ENCODE measurements at places on chromosomes 16 and 17.
A peak's percentile ranks its signal among the peaks of the same experiment; 100 is the strongest.

DNA sequence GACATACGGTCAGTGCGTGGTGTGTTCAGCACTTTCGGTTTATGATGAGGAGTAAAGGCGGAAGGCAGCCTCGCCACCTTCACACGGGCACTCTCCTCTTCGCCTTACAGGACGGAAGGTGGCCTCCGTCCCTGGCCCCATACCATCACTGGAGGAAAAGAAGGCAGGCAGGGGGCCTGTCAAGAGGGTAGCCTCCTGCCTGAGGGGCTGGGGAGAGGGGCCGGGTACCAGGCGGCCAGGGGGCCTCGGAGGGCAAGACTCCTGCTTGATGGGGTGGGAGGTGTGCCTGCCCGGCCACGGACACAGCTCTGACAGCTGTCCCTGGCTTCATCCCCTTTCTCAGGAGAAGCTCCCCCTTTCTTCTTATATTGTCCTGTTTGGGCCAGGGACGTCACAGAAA lies 15.6 kb upstream of the SLC38A8 start:
- DNase-seq, result no peak

- DNase-seq, result no peak
These were observed 363.5 kb upstream of the EEF2KMT start for GRCh38 chr16:5461141-5461540.

- DNase-seq, result peak; percentile 49
These were observed 96.9 kb downstream of the ZNF778 start for GRCh38 chr16:89314357-89314756.

GRCh38 chr16:9446471-9447194 lies 355.2 kb downstream of the HAPSTR1 start:
- no peak for DNase-seq

GRCh38 chr17:13509527-13509926 lies 92.2 kb downstream of the HS3ST3A1 start:
- no peak for DNase-seq

DNA sequence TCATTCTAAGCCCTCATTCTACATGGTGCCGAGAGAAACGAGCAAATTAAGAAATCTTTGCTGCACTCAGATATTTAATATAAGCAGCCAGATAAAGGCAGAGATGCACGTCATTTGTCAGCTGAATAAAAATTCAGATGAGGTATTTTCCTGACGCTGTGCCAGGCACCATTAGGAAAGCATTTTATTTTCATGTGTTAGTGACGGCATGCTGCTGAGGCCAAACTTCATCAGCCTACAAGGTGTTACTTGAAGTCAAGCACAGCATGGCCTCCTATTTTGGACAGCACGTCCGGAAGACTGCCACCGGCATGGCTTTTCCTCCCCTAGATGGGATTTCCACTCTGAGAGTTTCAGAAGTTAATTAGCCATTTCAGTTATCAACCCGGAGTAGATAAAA lies 70.3 kb downstream of the IRX3 start:
- no peak for DNase-seq

GRCh38 chr17:10773391-10773790 lies 30.5 kb downstream of the TMEM238L start:
- DNase-seq, result no peak

DNA sequence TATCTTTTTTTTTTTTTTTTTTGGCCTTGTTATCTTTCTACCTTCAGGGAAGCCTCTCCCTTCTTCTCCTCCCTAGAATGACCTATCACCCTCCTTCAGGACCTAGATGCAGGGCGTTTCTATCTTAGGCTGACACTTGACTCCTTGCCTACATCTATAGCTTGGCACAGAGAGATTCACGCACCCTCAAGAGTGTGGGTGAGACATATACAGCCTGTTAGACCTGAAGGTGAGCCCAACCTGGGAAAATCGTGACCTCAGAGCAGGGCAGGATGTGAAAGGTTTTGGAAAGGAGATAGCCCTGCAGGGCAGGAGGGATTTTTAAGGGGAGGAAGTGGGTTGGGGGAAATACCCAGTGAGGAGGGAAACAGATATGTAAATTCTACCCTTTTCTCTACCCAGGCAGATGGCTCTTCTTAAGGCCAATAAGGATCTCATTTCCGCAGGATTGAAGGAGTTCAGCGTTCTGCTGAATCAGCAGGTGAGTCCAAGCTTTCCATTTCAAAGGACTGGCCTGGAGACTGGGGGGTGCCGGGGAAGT lies at the start of gene AHSP:
Gene AHSP, plus strand, starts transcription at position 167 of the 541 bp plus-strand sequence. Its CDS starts 240 bp downstream, at position 407.
- no peak for DNase-seq

DNA sequence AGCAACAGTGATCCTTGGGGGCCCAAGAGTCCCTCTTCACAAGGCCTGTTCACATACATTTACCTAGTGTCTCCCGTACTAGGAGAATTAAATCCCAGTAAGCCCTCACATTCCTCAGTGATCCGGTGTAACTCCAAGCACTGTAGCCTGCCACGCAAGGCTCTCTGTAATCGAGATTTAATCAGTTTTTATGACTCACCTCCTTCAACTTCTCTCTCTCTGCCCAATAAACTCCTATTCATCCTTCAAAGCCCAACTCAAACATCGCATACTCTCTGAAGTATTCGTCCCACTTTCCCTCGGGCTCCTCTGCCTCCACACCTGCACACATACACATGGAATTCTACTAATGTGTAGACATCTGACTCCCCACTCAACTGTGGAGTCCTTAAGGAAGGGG lies 141.8 kb downstream of the CMIP start:
- DNase-seq, result no peak

GRCh38 chr16:2966808-2967191 lies 2.3 kb upstream of the PAQR4 start:
- no peak for DNase-seq

GRCh38 chr17:48840441-48840840 lies 9.6 kb downstream of the CALCOCO2 start:
- DNase-seq, result no peak

DNA sequence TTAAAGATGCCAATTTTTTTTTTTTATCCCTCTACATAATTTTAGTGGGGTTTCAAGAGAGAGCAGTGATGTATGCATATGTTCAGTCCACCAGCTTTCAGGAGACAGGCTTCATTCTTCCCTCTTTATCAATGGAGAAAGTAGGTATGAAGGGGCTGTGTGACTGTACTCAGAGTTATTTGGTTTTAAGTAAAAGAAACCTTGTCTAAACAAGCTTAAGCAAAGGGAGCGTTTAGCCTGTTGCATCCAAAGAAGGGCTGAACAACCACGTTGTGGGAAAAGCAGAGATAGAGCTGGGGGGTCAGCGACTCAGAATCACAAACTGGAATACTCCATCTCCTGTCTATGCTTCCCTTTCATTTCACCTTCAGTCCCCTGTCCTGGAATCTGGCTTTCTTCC lies 50.4 kb upstream of the HAS3 start:
- no peak for DNase-seq

DNA sequence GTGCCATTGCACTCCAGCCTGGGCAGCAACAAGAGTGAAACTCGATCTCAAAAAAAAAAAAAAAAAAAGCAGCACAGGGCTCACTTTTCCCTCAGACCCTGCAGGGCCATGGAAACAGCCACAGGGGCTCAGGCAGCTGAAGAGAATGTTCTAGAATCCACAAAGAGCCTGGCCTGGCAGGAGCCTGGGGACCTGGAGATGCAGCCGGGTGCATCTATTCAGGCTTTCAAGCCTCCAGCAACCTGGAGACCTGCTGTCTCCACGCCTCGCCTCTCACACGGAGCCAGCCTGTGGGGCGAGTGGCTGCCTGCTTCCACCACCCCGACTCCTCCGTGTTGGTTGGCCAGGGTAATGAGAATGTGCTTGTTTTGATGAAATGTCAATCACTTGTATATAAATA lies 44.0 kb upstream of the MEAK7 start:
- no peak for DNase-seq

DNA sequence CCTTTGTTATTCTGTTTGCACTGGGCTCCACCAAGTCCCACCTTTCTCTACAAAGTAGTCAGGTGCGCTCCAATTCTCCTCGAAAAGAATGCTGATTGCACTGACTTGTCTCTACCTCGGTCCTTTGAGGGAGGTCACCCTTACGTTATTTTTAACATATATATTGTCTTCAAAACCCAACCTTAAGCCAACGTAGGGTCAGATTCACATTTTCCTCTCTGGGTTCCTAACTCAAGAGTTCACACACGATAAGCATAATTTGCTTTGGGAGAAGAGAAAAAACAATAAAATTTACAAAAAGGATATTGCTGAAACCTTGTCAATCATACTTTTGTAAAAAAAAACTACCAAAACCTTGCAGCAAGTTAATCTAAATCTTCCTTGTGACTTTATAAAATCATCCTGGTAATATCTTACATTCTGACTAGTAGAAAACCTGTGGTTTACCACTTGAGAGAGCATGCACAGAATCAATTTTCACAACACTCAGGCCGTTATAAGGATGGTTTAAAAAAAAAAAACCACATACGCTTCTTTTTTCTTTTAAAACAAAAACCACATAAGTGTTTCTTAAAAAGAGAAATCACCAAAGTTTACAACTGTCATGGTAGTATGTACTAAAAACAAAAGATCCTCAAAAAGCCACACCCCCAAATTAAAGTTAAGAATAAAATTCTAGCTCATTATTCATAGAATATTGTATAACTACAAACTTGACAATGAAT lies 72.2 kb upstream of the TRAP1 start:
- DNase-seq, result peak; percentile 55

GRCh38 chr17:68057531-68057952 lies 22.0 kb downstream of the KPNA2 start:
- DNase-seq, result peak; percentile 67

- no peak for DNase-seq
These were observed 9.0 kb downstream of the CRK start for GRCh38 chr17:1447052-1447451.

- DNase-seq, result no peak
These were observed 29.5 kb upstream of the MSI2 start for GRCh38 chr17:57226793-57227192.

DNA sequence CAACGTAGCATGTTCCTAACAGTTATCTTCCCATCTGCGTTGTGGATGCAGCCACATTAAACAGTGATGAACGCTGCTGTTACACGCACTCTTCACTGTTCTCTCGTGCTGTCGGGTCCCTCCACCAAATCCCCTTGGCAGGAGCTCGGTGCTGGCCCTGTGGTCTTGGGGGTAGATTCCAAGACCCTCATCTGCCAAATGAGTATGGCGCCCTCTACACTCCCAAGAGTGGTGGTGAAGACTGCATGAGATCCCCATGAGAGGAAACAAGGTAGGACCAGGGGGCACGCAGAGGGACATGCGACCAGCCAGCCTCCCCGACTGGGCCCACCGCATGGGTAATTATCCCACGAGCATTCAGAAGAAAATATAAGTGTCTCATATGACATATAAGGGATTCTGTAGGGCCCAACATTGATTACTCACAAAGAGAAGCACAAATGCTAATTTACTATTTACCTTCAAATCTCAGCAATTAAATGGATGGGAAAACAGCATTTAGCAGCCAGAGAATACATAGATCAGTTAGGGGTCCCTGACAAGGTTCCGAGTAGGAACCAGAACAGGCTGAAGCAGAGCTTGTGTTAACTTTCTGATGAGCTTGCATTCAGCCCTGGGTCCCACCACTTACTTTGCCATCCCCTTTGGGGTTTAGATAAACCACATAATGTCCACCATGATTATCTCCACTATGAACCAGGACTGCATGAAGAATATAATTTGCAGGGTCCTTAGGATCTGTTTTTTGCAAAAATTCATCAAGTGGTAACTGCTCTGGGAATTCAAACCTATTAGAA lies 23.8 kb downstream of the LITAFD start:
- no peak for DNase-seq

DNA sequence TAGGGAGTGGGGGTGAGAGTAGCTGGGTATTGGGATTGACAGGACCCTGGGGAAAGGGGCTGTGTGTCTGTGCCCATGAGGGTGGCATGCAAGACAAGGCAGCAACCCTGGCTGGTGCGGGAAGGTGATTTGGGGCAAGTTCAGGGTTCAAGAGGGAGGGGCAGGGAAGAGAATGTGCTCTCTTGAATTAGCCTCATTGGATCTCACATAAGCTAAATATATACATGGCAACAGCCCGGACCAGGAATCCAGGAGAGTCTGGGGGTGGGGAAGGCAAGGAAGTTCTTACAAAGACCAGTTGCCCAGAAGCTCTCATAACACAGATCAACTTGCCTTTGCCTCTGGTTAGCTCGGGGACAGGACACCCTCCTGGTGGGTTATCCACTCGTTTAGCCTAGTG lies 73.3 kb downstream of the IRX3 start:
- DNase-seq, result no peak

DNA sequence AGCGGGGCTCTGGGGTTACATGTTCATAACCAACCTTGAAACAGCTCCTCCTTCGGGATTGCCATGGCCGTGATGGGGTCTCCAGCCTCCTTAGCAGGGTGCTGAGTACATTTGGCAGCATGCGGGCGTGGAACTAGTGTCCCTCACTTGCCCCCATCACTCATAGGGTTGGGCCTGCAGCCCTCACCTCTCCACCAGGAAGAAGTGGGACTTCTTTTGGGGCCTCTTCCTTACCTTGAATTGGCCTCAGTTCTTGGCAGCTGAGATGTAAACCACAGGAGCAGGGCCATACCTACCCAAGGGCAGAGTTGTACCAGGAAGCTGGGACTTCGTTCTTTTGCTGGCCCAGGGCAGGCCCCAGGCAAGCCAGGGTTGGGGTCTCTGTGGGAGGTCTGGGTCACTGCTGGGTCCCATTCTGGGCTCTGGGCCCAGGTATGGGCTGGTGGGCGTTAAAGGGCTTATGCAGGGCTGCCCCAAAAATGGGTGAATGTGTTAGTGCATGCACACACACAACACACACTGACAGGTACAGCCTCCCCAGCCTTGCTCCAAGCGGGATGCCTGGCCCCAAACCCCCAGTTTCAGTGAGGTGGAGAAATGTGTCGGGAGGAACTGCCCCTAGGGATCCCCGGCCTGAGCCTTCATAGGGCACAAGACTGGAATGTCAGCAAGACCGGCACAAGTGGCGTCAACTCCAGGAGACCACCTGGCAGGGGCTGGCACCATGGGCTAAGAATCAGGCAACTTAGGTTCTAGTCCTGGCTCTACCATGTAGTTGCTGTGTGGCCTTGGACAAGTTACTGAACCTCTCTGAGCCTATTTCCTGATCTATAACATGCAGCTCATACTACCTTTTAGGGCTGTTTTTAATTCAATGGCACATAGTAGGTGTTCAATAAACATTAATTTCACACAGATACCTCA lies 3.9 kb upstream of the KRT15 start:
- DNase-seq, result no peak

GRCh38 chr16:25729188-25729915 lies 37.6 kb downstream of the HS3ST4 start:
- no peak for DNase-seq

- no peak for DNase-seq
These were observed 17.4 kb downstream of the IRF8 start for GRCh38 chr16:85916141-85916890.

- DNase-seq, result no peak
These were observed 42.1 kb downstream of the MAP1LC3B start for GRCh38 chr16:87434146-87434667.
